ENCODE measurements at places on chromosomes 2 and 18. TPM values are rescaled to one million over a fixed set of nuclear protein-coding genes. Genes with fewer than 3 reads are reported as not detected.
A peak's percentile ranks its signal among the peaks of the same experiment; 100 is the strongest.

The ELAC1 gene
- 2.3 TPM for polyA plus RNA-seq

The CENPA gene
- 0.25 TPM for polyA plus RNA-seq

The CFAP53 gene
- 0.10 TPM for polyA plus RNA-seq

The SETBP1 gene
- 1.2 TPM for polyA plus RNA-seq

The EDAR gene
- polyA plus RNA-seq, result 0.01 TPM

The PSTPIP2 gene
- 0.65 TPM for polyA plus RNA-seq

The PRKAG3 gene
- not detected for polyA plus RNA-seq

The TMEFF2 gene
- not detected for polyA plus RNA-seq

The TMEM169 gene
- polyA plus RNA-seq, result 0.15 TPM

The DNER gene
- 0.19 TPM for polyA plus RNA-seq

The CPLX4 gene
- not detected for polyA plus RNA-seq

- no peak for DNase-seq
Observed at GRCh38 chr2:115678129-115678528, 1235.7 kb downstream of the DPP10 start.

DNA sequence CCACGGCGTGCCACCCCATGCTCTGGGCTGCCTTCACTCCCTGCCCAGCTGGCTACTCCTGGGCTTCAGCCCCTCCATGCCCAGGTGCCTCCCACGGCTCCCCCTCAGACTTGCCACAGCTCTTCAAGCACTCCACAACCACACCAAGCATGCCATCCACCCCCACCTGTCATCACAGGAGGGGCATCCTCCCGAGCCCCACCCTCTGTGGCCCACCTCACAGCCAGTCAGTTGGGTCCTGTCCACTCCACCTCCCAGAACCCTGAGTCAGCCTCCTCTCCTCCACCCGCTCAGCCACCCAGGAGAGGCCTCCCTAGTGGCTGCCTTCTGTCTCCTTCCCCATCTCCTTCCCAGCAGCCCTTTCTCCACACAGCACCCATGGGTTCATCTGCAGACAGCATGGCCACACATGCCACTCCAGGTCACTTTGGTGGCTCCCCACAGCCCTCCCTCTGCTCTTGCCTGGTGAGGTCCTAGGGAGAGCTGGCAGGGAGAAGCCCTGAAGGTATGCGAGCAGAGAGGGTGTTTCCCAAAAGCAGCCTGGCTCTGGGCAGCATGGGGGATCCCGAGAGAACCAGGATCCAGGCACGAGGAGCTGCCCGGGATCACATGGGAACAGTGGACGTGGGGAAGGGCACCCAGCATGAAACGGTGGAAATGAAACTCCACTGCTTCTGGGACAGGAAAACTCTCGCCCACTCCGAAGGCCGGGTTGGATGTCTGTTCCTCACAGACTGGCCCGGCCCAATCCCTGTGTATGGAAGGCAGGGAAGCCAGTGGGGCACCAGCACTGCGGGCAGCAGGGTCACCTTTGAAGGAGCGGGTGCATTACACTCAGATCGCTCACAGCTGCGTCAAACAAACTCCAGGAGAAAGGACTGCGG is 2.7 kb downstream of the LIMS2 start:
- DNase-seq, result peak; percentile 74

DNA sequence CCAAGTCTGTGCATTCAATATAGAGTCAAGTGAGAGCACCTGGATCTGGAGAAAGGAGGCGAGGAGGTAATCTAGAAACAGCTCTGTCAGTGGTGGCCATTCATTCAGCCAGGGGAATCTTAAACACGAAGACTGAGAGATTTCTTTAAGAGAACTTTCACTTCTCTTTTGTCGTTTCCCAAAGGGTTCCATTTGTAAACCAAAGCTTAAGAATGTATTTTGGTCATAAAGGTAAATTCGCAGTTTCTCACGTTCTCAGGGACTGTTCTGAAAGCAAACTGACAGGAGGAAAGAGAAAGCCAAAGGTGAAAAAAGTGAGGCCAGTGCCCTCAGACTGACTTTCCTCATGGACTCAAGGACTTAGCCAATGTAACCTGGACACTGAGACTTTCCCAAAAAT is 513.5 kb downstream of the CMPK2 start:
- DNase-seq, result no peak

- no peak for DNase-seq
Observed at GRCh38 chr18:23920054-23920453, 94.5 kb upstream of the TTC39C start.

GRCh38 chr2:31333046-31333445 is 81.5 kb downstream of the XDH start:
- DNase-seq, result no peak

GRCh38 chr18:10379522-10379921 is 74.9 kb upstream of the APCDD1 start:
- DNase-seq, result no peak
